SHP77 treated with DMSO at 0.1 percent for 48 hours (cell line): ENCODE measurements at places on chromosomes 16 and 17.

- DNase-seq = no peak
Measured at GRCh38 chr17:61310590-61310989, 89.1 kb upstream of the TBX2 start.

DNA sequence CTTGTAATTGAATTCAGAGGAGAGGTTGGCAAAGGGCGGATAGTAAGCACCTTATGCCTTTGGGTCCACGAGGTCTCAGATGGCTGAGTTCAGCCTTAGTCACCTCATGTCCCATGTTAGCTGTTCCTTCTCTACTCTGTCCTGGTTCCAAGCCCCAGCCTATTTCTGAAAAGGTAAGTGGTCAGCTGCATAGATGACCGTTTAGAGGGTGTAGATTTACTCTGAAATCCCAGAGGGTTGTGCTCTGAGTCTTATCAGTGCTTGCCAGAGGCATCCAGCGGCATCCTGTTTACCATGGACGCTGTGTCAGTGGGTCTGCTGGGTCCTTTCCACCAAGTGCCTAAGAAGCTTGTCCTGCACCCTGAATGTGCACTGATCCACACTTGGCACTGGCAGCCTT is 1.9 kb downstream of the ZNF778 start:
- no peak for DNase-seq

DNA sequence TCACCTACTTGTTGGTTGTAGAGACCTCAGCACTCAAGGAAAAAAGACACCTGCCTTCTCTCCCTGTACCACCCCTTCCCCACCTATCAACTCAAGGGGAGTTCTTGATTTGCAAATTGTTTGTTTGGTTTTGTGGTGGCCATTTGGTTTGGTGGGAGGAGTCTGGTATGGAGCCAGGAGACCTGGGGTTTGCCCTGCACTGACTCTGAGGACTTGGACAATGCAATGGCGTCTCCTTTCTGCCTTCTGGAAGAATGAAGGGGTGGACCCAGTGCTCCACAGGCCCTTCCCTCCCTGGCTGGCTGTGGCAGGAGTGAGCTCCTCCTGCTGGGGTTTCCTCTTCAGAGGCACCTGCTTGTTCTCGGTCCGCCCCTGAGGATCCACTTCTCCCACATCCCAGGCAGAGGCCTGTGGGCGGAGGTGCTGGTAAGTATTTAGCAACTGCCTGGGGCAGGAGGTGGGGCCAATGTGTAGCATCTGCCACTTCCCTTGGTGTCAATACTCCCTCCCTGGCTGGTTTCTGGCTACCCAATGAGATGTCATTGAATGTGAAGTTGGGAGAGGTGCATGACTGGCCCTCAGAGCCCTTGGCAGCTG is 164.5 kb downstream of the NTN1 start:
- DNase-seq = no peak

- no peak for DNase-seq
Measured at GRCh38 chr16:69131167-69131838, 1.1 kb downstream of the CHTF8 start.
